ENCODE measurements at places on chromosomes 1 and 21.

DNA sequence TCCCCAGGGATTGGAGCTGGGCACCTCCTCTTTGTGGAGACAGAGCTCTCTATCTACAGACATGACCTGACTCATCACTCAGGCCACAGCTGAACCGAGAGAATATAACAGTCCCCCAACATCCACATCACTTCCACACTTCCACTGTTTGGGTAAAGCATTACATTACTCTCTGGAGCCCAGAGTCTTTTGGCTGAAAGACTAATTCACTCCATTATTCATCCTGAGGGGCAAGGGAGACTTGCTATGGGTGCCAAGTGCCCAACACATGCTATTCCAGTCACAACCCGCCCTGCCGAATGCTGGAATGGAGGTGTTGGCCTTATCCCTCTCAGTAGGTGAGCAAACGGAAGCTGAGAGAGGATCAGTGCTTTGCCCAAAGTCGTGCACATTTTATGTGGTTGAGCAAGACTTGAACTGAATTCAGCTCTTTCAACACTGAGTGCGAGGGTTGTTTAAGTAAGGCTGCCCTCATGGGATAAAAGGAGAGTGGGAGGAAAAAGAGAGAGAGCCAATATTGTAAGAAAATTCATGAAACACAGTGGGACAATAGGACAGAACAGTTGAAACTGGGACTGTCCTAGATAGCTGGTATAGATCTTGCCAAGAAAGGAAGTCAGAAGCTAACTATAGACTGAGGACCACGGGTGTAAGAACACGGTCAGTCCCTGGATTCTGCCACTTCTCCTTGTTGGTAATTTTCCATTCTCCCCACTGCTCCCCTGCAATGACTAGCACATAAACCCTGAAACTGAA, 13.5 kb upstream of the CHI3L1 start:
- no peak for DNase-seq

GRCh38 chr1:238450976-238451375, 560.3 kb upstream of the ZP4 start:
- no peak for DNase-seq

- no peak for DNase-seq
Measured at GRCh38 chr21:37489553-37489952, 123.0 kb downstream of the DYRK1A start.

GRCh38 chr1:221100611-221101010, 221.4 kb downstream of the HLX start:
- no peak for DNase-seq

DNA sequence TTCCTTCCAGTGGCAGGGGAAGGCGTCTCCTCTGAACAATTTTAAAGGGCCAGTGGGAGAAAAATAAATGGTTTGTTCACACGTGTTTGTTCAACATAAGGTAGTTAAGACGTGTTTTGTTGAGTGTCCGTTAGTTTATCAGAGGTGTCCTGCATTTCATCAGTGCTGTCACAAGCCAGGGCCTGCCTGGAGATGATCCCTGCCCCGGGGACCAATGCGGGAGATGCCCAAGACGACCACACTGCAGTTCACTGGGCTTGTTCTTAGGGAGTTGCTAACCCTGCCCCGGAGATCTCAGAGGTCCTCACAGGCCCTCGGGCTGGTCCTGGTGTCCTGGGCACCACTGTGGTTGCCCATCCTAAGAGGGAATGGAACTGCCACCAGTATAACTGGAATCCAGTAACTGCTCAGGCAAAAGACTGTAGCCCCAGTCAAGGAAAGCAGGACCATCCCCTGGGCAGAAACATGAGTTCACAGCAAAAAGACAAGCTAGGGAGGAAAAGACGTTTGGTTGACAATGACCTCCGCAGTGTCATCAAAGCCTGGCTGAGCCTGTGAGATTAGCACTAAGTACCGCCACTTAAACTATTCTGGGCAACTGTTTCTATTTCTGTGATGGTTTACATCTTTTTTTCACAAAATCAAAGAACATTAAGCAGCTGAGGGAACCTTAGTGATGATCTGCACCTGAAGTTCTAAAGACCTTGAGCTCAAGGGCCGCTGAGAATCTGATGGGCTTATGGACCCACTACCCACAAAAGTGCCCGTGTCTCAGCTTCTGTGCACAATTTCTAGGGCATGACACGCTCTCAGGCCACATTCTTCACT, 44.9 kb upstream of the LIN9 start:
- no peak for DNase-seq

DNA sequence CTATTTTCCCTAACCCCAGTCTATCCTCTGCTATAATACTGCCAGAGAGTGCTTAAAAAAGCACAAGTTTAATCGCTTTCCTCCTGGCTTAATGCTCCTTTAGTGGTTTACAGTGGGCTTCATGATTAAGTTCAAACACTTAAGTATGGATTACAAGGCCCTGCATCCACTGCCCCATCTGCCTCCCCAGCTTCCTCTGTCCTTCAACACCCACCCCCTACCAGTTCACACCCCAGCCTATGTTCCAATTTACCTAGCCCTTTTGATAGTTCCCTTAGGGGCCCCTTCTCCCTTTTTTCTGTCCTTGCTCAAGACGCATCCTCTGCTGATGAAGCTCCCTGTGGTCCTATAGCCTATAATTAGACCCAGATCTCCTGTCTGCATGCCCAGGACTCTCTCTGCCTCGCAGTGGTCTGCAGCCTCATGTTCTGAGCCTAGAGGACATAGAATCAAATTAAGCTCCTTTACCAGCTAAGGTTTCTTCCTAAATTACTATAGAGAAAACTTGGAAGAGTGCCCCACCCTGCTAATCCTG, 212.5 kb downstream of the FGGY start:
- DNase-seq, result no peak

- no peak for DNase-seq
Measured at GRCh38 chr1:22763487-22764200, 53.0 kb downstream of the EPHB2 start.

DNA sequence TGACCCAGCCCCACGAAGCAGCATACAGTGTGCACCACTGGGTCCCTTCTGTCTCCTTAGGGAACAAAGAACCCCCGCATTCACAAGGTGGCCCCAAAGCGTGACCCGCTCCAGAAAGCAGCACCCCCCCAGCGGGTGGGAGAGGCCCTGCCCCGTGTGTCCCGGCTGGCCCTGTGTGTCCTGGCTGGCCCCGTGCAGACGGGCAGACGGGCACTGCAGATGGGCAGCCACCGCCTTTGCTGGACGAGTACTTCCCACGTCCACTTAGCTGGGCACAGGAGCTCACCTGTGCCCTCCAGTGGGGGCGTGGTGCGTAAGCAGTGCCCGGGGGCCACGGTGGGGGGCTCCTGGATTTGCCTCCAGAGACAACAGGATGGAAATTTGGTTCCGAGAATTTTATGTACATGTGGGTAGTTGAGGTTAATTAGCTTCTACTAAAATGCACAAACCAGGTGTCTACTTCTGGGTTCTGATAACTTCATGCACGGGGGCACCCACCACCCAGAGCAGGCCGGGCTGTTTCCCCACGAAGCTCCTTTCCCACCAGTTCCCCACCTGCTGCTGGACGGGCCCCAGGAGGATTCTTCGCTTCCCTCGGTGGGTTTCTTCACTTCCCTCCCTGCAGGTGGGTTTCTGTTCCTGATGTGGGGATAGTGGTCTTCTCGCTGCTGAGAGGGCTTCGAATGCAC, 33.2 kb upstream of the SLC19A1 start:
- no peak for DNase-seq

- DNase-seq, result no peak
Measured at GRCh38 chr1:232657426-232658005, 27.6 kb upstream of the SIPA1L2 start.

GRCh38 chr21:39124681-39125251, 58.5 kb downstream of the PSMG1 start:
- no peak for DNase-seq

- DNase-seq, result no peak
Measured at GRCh38 chr1:150576794-150577556, 2.4 kb downstream of the MCL1 start.

Measured in stimulated activated CD8-positive, alpha-beta memory T cell treated with anti-CD3 and anti-CD28 coated beads, Interleukin-4, amount 100 ng/mL, for 1 hour (primary cell).